Central memory CD4-positive, alpha-beta T cell (primary cell): ENCODE measurements at places on chromosomes 1 and 21.

DNA sequence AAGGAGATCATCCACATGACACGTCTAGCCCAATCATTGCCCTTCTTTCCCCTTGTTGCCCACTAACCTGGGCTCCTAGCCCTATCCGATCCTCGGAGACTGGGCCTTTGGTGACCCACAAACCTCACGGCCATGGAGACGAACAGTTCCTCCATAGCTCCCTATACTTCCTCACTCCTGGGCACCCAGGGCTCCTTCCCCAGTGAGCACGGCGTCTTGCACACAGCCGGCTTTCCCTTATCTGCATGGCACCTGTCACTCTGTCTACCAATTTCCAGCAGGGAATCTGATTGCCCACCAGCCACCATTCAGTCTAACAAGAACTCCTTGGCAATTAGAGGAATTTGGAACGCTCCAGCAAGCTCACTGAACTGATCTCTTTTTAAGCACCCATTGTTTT lies 3.1 kb downstream of the GNG4 start:
- no peak for DNase-seq

DNA sequence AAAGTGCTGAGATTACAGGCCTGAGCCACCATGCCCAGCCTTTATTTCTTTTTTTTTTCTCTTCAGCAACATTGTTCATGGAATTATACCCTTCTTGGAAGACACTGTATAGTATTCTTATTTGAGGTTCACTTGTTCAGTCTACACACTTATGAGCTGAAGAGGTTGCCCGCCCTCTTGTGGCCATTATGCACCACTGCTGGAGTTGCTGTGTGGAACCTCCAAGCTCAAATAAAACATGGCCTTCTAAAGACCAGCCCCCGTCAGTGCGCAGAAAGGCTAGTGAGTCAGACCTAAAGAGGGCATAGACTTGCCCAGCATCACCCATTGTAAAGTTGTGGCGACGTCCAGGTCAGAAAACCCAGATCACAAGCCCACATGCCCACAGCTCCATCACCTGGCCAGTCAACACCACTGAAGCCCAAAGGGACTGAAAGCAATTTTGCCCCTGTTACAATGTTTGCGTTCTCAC lies 20.4 kb downstream of the LURAP1 start:
- DNase-seq = peak; percentile 35

- DNase-seq = no peak
Observed at GRCh38 chr1:13753636-13754402, 53.8 kb downstream of the PRDM2 start.

GRCh38 chr1:245091818-245092637 lies 62.8 kb upstream of the KIF26B start:
- no peak for DNase-seq

DNA sequence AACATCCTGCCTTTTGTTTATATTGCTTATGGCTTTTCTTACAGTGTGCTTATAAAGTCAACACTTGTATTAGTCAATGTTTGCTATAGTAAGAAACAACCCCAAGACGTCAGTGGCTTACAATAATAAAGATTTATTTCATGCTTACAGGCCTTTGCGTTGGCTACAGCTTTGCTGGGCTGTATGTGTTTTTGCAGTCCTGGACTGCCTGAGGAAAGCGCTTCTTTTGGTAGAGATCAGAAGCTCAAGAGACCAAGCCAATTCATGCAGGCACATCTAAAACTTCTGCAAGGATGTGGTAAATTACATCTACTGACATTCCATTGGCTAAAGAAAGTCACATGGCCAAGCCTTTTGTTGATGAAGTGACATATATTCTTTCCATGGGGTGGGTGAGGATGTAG lies 17.5 kb upstream of the PRKAA2 start:
- DNase-seq = no peak

GRCh38 chr1:201377611-201378092 lies at the start of gene TNNT2:
Gene TNNT2, minus strand, starts transcription at chr1:201377680. Its CDS starts 4,426 bp downstream, at chr1:201373254.
- DNase-seq = no peak
